ENCODE measurements at places on chromosomes 5 and 9. TPM values are rescaled to one million over a fixed set of nuclear protein-coding genes. Genes with fewer than 3 reads are reported as not detected.

The TXNDC8 gene
- total RNA-seq, result not detected

DNA sequence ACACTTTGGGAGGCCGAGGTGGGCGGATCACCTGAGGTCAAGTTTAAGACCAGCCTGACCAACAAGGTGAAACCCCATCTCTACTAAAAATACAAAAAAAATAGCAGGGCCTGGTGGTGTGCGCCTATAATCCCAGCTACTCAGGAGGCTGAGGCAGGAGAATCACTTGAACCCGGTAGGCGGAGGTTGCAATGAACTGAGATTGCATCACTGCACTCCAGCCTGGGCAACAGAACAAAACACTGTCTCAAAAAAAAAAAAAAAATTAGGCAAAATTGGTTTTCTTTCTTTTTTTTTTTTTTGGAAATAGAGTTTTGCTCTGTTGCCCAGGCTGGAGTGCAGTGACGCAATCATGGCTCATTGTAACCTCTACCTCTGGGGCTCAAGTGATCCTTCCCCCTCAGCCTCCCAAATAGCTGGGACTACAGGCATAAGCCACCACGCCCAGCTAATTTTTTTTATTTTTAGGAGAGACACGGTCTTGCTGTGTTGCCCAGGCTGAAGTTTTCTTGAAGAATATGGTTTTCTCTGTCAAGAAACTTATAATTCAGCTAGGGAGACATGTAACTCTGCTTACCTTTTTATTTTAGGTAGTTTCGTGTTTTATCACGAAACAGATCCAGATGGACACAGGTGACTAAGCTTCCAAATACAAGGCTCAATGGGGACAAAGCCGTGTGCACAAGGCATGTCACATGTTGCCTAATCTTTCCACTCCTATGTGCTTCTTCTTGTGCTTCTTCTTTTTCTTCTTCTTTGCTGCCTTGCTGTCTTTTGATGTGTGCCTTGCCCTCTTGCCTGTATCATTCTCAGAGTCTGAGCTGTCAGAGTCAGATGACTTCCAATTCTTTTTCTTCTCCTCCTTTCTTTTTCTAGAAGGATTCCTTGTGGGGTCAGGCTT is 14.3 kb downstream of the TTC1 start:
- no peak for DNase-seq

The PCSK1 gene
- total RNA-seq, result 1.4 TPM

DNA sequence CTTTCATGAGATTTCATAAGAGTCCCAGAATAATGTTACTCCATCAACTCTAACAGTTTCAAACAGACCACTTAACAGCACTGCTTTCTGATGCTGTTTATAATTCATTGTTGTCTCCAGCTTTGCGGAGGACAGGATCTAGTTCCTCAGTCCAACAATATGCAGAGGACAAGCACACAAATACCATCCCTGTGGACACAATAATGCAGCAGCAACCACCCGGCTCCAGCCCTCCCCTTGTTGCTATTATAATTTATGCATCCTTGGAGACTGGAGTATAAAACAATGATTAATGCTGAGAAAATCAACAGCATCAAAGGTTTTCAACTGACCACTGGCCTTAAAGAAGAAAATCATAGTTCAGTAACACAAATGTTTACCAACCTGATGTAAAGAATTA is 108.3 kb downstream of the DENND1A start:
- no peak for DNase-seq

The CKMT2 gene
- total RNA-seq, result 7.6 TPM

- no peak for DNase-seq
These were observed 30.2 kb downstream of the C5orf15 start for GRCh38 chr5:133938039-133938821.

DNA sequence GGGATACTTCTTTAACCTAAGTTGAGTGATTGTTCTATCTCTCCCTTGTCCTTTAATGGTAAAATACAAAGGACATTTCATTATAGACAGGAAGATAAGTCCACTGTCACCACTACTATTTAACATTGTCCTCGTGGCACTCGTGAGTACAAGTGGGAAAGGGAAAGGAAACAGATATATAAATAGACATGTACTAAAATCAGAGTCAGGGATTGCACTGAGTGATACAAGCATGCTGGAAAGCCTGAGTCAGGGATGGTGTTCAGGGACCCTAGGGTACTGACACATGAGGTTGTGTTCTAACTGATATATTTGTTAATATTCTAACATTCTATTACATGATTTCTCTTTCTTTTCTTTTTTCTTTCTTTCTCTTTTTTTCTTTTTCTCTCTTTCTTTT is 74.8 kb upstream of the FAM170A start:
- no peak for DNase-seq

GRCh38 chr5:173479711-173480110 is 136.7 kb downstream of the BOD1 start:
- no peak for DNase-seq

DNA sequence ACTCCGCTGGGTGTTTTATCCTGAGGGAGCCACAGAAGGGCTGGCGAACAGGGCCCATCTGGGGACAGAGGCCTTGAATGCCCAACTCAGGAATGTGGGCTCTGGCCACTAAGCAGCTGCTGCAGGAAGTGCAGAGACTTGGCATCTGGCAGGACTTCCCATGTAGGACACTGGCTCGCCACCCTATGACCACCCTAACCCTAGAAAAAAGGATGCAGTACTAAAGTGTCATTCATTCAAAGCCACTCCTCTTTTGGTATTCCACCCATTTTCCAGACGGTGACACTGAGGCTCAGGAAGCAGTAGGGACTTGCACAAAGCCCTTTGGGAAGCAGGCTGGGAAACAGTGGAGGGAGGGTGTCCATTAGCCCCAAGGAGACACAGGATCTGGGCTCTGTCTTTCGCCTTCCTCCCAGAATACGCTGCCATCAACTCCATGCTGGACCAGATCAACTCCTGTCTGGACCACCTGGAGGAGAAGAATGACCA is 3.0 kb downstream of the BBLN start:
- DNase-seq, result no peak

DNA sequence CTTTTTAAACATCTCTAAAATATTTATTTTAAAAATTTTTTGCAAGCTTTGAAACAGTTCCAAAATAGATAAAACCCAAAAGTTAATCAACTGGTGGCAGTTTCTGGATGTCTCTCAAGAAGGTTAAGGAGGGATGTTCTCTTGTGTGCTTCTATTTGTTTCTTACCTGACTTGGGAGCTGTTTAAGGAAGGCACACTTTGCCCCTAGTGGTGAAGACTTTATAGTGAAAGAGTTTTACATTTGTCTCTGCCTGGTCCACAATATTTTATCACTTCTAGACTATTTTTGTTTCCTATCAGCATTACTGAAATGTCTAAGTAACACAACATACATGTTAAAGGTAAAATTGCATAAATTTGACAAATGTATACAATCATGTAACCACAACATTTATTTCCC is 552.8 kb downstream of the SEMA5A start:
- DNase-seq, result no peak

The ACSL6 gene
- total RNA-seq, result not detected

GRCh38 chr5:38135486-38136039 is 122.8 kb upstream of the EGFLAM start:
- DNase-seq, result no peak

- DNase-seq, result no peak
These were observed 53.3 kb upstream of the SMC5 start for GRCh38 chr9:70205366-70206020.

GRCh38 chr9:25889661-25890060 is 211.4 kb upstream of the TUSC1 start:
- no peak for DNase-seq

DNA sequence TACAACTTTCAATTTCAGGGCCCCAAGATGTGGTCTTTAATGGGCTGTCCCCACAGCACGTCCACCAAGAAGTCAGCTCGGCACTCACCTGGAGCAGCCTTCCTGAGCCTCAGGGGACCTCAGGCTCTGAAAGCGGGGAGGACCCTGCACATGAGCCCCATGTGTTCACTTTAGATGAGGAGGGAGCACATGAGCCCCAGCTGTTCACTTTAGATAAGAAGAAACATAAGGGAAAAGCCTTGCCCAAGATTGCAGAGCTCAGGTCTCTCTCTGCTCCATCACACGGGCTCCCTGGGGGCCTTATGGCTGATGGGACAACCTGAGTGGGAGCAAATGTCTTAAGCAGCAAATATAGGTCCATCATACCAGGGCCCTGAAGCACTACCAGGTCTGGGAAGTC is 56.4 kb downstream of the NIPSNAP3B start:
- no peak for DNase-seq

GRCh38 chr9:91515074-91515687 is 91.5 kb upstream of the NFIL3 start:
- DNase-seq, result peak; percentile 61

The GLRX gene
- 80.7 TPM for total RNA-seq

The PCDHGA3 gene
- total RNA-seq, result 3.0 TPM

- DNase-seq, result no peak
These were observed 13.2 kb upstream of the CEL start for GRCh38 chr9:133048595-133048994.

The ZNF879 gene
- 10.2 TPM for total RNA-seq

- no peak for DNase-seq
These were observed 26.3 kb downstream of the PCDHGC5 start for GRCh38 chr5:141515141-141515540.

The OR1N2 gene
- not detected for total RNA-seq

The HEMGN gene
- total RNA-seq, result 1.1 TPM

- no peak for DNase-seq
These were observed 503.6 kb downstream of the ELAVL2 start for GRCh38 chr9:23322392-23322791.

DNA sequence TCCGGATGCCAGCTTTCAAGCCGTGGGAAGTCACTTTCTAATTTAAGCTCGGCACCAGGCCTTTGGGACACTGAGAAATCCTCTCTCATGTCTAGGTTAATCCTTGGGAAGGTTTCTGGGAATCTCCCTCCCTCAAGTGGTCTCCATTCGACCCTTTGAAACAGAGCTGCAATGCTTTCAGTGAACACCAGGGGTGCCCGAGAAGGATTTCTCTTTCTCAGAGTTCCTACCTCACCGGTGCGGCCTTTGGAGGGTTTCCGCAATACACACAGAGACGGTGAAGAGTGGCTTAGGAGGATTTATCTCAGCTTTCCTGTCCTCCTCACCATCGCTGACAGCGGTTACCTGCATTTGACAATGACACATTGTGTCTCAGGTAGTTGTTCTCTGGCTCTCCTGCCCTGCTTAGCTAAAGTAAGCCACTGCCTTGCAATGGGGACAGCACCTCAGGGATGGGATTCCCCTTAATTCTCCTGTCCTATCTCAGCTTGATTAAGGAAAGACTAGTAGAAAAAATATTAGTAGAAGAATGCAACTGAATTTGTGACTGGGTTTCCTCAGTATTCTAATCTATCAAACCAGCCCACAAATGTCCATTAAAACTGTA is 180.6 kb downstream of the GABRG2 start:
- no peak for DNase-seq

GRCh38 chr5:57955511-57955910 is 472.9 kb upstream of the ACTBL2 start:
- DNase-seq, result no peak

The ADAMTSL1 gene
- total RNA-seq, result 3.0 TPM

The PAEP gene
- total RNA-seq, result not detected

The STX17 gene
- total RNA-seq, result 51.1 TPM

DNA sequence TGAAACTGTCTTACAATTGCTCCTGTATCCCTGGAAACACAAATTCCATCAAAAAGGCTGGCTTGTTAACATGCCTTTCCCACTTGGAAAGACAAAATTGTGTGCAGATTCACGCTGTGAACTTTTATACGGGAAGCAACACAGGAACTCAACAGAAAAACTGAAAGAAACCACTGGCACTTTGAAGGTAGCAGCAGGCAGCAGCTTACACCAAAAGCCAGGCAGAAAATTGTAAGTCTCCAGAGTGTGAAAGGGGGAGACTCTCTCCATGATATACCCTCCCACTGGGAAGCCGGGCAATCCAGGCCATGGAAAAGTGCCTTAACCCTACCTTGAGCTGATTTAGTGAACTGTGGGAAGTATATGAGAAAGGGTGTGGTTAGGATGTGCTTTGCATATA is 943.7 kb downstream of the CDH18 start:
- no peak for DNase-seq

The KLF4 gene
- 352 TPM for total RNA-seq

The FOXD1 gene
- 0.63 TPM for total RNA-seq

GRCh38 chr5:176529741-176530141 is 7.5 kb downstream of the RNF44 start:
- no peak for DNase-seq

DNA sequence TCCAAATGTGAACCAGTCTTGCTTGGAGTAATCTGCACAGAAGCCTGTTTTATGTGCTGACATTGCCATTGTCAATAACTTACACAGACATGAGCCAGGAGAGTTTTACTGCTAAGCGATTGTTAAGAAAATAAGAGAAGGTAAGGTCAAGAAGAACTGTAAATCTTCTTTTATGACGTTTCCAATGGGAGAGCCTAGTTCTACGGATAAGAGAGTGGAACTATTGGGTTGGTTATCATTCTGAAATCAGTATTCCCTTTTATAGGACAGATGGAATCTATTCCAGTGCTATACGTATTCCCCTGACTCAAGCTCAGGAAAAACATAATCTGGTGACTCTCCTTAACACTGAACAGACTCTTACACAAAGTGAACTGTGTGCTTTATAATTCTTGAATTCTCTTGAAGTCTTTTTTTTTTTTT is 137.9 kb upstream of the OTULINL start:
- DNase-seq, result no peak

The TSSK1B gene
- not detected for total RNA-seq

The KIF20A gene
- 0.37 TPM for total RNA-seq

The CAMK4 gene
- 2.8 TPM for total RNA-seq

The ZNF658 gene
- 1.9 TPM for total RNA-seq

GRCh38 chr5:54062958-54063357 is 247.4 kb downstream of the ARL15 start:
- DNase-seq, result no peak

DNA sequence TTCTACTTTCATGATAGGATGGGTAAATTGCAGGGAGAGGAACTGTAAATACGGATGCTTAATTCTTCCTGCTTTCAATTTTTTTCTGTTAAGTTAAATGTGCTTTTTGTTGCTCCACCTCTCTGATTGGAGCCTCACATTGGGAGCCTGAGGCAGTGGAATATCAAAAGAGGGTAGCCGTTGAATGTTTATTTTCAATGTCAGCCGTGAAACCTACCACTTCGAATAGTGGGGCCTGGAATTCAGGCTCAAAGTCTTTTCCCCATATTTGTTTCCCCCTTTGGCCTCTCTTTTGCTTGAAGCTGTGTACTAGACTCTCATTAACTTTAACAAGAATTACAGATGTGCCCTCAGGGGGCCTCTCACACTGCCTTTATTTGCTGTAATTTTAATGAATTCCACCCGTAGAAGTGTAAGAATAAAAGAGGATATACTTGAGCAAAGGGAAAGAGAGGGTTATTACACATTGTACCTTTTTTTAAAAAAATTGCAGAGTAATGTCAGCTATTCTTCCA is 29.0 kb downstream of the PSAT1 start:
- DNase-seq, result no peak
